ENCODE measurements at places on chromosomes 4 and X.

GRCh38 chr4:178481564-178481963 is 1039.3 kb upstream of the AGA start:
- no peak for DNase-seq

GRCh38 chr4:73885574-73886267 is 16.5 kb downstream of the CXCL1 start:
- no peak for DNase-seq

DNA sequence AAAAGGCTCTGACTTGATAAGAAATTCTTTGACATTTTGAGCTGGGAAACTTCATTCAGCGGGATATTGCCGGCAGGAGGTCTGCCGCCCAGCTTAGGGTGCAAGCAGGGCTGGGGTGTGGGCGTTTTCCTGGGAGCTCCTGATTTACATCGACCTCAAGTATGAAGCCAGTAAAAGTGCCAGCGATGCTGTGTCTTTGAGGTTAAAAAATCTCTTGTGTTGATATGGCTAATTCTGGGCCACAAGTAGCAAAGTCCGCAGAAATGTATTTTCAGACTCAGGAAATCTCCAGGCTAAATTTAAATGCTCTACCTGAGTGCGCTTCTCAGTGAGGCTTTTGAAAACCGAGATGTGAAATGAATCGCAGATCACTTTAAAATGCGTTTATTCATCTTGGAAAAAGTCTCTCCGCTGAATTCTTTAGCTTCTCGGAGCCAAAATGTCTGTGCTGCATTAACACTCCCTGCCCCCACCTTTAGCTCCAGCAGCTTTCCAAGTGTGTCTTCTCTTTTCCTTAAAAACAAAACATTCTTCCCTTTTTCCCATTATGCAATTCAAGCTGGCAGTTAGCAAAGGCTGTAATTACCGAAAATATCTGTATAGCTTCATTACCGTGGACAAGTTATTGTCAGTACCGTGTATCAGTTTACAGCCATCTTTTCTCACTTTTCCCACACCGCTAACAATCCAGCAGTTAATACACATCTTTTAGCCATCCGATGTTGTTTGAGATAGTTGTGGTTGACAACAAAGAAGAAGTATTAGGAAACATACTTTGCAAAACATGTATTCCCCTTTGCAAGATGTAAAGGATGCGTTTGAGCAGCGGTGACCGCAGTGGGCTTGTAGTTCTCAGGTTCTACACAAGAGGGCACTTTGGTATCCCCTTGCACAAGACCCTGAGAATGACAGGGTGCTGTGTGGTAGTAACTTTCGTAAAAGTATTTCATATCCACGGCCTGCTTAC is 136.0 kb upstream of the STX18 start:
- no peak for DNase-seq

GRCh38 chrX:114964374-114964773 is 53.0 kb downstream of the IL13RA2 start:
- no peak for DNase-seq

DNA sequence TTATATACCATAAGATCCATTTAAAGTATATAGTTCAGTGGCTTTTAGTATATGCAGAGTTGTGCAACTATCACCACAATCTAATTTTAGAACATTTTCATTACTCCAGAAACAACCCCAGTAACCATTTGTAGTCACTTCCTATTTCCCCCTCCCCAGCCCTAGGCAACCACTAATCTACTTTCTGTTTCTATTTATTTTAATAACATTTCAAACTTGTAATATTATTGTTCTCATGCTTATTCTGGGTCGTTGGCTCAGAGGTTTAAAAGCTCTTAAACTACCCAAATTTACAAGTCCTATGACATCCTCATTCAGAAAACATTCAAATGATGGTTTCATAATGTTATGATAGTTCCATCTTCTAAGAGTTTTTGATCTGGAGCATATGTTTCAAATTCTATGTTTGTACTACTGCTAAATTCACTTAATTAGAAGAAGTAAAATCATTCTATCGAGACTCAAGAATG is 18.4 kb downstream of the XIAP start:
- no peak for DNase-seq
